ENCODE measurements at places on chromosomes 11 and 22. TPM values are rescaled to one million over a fixed set of nuclear protein-coding genes. Genes with fewer than 3 reads are reported as not detected.

Gene OR6T1
- total RNA-seq, result not detected

- no peak for DNase-seq
These were observed 2.7 kb downstream of the CADM1 start for GRCh38 chr11:115501502-115501892.

Gene RIMBP3B
- not detected for total RNA-seq

- DNase-seq, result no peak
These were observed 10.1 kb upstream of the SERPIND1 start for GRCh38 chr22:20763630-20764470.
